Vagina (tissue), 2 donors: ENCODE measurements at places on chromosomes 13 and 19. TPM values are rescaled to one million over a fixed set of nuclear protein-coding genes. Genes with fewer than 3 reads are reported as not detected.
A peak's percentile ranks its signal among the peaks of the same experiment; 100 is the strongest.

GRCh38 chr19:9883231-9883758 is 48.2 kb downstream of the PIN1 start:
- no peak for DNase-seq

GRCh38 chr13:65724226-65724625 is 1505.9 kb downstream of the PCDH9 start:
- no peak for DNase-seq

Gene USF2
- 95.5 TPM for total RNA-seq

Gene FARP1
- total RNA-seq = 17.7 TPM

DNA sequence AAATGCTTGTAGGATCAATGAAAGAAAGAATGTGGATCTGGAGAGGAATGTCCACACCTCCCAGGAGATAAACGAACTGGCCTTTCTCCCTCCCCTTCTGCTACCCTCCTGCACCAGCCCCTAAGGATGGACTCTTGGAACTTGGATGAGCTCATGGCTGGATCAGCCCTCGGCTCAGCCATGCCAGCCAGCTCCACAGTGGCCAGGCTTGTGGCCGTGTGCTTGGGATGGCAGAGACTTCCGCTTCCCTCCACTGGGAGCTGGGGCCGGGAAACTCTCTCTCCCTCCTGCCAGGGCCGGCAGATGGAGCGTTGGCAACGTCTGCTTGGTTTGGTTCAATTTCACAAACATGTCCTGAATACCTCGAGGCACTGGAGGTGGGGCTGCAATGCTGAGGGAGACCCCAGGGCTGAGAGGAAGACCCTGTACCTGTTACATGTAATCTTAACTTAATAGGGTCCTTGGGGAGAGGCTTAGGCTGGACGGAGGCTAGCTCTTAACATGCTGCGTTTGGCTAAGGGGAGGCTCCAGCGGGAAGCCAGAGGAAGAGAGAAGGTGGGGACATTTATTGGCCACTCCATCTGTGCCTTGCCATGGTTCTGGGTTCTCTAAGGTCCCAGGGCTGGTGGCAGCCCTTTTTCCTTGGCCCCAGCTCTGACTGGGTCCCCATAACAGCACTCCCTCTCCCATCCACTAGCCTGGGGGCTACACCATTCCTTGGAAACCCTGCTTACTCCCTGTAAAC is 152.5 kb downstream of the IER2 start:
- DNase-seq = no peak

GRCh38 chr13:26037302-26037701 is 14.5 kb downstream of the SHISA2 start:
- peak; percentile 40 for DNase-seq

Gene SOHLH2
- not detected for total RNA-seq

DNA sequence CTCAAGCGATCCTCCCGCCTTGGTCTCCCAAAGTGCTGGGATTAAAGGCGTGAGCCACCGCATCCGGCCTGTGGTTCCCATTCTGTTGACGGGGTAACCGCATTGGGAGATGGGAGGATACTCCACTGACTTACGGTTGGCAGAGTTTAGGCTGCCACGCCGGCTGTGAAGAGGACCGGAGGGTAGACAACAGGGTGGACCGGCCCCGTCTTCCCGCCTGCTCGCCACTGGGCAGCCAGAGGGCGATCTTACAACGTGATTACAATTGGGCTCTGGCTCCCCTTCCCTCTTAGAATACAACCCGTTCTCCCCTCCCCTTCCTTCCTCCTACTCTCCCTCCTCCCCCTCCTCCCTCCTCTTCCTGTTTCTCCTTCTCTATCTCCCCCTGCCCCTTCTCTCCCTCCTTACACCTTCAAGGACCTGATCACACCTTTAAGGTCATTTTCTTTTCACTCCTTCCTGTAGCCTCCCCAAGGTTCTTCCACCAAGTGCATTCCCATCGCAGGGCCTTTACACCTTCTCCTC is 957 bp upstream of the CCDC194 start:
- DNase-seq = no peak

Gene FGF22
- not detected for total RNA-seq

Gene TIMM50
- total RNA-seq = 65.3 TPM

GRCh38 chr13:46668302-46668720 is 115.3 kb downstream of the LRCH1 start:
- no peak for DNase-seq

- DNase-seq = no peak
Measured at GRCh38 chr13:95858286-95859075, 181.5 kb downstream of the DNAJC3 start.

Gene DMKN
- 237 TPM for total RNA-seq

GRCh38 chr19:56942756-56943155 is 102.2 kb upstream of the PEG3 start:
- DNase-seq = no peak

GRCh38 chr13:21522847-21523246 is 63.7 kb upstream of the ZDHHC20 start:
- no peak for DNase-seq

Gene ZNF700
- total RNA-seq = 14.7 TPM

DNA sequence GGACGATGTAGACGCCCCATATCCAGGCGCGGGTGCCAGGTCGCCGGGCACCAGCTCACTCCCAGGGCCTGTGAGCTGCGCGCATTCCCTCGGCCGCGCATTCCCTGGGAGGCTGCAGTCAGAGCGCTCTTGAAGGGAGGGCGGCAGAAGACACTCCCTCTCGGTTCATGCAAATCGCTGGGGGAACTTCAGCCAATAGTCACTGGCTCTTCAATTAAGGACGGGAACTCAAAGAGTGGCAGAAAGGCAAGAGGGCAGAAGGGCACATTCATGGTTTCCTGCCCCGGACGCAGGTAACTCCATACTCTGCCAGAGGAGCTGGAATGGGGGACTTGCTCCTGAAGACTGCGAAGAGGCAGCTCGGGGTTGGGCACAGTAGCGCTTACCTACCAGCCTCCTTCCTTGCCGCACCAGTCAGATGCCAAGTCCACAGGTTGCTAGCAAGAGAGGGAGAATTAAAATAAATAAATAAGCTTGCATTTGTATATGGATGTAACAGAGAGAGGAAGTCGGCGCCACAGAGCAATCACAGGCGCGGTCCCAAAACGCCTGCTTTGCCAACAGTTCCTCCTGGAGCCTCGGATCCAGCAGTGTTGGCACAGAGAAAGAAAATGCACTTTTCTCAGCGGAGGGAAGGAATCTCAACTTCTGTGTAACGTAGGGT is 459 bp downstream of the PCDH20 start:
- DNase-seq = no peak

Gene WASF3
- total RNA-seq = 20.4 TPM

- DNase-seq = no peak
Measured at GRCh38 chr19:14342809-14343208, 38.4 kb upstream of the ADGRE5 start.

DNA sequence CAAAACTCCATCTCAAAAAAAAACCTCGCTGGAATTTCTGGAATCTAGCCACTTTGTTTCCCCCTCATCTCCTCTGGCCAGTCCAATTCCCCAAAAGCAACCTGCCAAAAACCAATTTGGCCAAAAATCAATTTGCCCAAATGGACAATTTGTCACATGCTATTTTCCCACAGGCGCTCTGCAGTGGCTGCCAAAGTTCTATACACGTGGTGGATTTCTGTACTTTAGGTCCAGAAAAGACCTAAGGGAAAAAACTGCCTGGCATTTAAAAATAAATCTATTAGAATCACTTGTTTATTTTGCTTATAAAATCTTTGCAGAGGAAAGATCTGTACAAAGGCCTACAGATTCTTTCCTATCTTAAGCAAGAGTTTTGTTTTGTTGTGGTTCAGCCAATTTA is 79.4 kb downstream of the MAP4K1 start:
- DNase-seq = no peak

DNA sequence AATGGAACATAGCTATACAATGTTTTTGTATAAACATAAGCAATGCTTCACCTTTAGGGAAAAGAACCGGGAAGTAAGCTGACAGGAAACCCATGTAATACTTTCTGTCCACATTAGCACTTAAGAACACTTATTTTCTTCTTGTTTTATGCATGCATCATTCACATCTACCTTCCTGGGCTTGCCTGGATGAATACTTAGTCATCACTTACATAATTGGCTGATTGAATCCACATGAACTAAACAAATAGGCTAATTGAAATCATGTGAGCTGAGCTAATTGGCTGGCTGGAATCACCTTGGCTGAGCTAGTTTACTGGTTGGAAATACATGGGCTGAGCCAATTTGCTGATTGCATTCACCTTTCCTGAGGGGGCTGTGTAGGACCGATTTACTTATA is 78.8 kb downstream of the ZNF726 start:
- DNase-seq = no peak

- no peak for DNase-seq
Measured at GRCh38 chr19:13942023-13942684, 3.9 kb upstream of the PODNL1 start.

Gene PLIN5
- 8.8 TPM for total RNA-seq

- DNase-seq = no peak
Measured at GRCh38 chr19:43735957-43736356, 18.8 kb downstream of the SMG9 start.

DNA sequence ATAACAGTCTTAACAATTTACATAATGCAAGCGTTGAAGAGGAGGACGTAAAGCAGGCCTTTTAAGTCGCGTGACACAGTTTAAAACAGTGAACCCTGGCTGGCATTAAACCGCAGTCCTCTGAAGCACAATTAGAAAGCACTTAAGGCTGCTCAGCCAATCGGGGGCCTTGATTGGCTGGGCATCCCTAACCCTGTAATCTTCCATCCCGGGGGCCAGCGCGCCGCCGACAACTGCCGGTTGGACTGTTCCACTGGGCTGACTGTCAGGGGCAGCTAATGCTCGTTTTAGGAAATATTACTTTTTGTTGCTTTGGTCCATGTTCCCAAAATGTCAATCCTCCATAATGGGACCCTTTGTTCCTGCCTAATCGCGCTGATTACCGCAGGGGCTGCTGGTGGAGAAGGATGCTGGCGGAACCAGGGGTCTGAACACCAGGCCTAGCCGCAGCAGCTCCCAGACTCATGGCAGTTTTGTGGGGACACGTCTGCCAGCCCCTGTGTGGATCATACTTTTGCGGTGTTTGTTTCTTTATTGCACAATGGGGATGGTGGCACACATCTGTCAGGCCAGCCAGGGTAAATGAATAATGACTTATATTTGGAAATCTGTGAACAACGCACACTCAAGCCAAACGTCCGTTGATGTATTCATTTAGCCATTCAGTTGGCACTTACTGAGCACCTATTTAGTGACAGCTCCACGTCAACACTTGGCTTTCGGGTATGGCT is 127.1 kb upstream of the SPACA7 start:
- peak; percentile 32 for DNase-seq

GRCh38 chr13:48710160-48710559 is 56.4 kb downstream of the CYSLTR2 start:
- DNase-seq = no peak

DNA sequence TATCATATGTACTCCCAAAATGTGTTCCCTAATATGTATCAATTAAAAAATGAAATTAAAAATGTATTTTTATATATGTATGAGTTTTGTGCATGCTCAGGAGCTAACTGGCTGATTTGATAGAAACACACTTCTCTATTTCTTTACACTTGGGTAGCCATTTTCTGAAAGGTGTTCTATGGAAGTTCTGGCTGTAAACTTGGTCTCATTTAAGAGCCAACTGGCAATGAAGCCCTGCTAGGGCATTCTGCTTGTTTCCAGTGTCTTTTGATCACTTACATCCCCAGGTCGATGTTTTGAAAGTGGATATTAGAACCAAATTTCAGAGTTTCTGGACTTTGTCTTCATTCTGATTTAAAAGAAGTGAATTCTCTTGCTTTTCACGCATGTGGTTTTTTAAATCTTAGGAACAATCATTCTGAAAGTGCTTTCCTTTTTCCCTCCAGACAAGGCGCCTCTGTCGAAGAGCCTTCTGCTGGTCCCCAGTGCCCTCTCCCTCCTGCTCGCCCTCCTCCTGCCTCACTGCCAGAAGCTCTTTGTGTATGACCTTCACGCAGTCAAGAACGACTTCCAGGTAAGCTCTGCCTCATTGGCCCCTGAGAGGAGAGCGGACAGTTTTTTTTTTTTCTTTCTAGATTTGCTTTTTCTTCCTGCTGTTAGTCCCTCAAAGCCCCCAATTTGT is 20.1 kb downstream of the GPR18 start:
- DNase-seq = no peak

GRCh38 chr13:25468325-25469168 is 96.8 kb downstream of the ATP8A2 start:
- DNase-seq = no peak

DNA sequence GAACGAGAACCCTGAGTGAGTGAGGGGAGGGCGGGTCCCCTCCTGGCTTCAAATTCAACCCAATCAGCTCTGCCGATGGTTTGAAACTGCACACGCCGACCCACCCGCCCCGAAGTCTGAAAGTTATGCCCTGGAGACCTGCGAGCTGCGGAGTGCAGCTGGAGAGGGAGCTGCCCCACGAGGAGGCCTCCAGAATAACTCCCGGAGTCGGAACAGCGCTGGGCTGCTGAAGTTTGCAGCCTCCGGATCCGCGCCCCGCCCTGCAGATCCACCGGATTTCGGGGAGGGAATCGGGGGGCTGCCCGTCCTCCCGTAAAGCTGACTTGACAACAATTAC is 7.0 kb downstream of the POU4F1 start:
- DNase-seq = no peak

DNA sequence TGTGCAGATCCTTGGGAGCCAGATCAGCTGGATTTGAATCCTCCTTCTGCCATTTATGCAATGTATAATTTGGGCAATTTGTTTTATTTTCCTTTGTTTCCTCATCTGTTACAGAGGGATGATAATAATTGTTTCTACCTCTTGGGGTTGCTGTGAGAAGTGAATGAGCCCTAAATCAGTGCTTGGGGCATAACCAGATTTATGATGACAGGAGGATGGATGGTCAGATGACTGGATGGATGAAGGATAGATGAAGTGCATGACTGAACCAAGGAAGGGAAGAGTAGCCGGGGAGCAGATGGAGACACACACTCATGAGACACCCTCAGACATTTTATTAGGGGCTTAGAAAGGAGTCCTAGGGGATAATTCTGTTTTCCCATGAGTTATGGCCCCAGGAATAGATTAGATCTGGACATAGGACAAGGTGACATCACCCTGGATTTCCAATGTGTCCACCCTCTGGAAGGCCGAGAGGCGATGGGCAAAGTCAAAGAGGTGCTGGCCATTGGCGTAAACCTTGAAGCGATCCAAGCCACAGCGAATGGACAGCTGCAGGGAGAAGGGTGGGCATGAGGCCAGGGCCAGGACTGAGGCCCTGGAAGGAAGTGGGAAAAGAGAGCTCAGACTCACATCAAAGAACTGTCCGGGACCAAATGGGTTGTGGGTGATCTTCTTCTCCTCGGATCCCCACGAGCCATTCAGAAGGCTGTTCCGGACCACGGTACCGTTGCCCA is 11.2 kb downstream of the LGALS4 start:
- no peak for DNase-seq

DNA sequence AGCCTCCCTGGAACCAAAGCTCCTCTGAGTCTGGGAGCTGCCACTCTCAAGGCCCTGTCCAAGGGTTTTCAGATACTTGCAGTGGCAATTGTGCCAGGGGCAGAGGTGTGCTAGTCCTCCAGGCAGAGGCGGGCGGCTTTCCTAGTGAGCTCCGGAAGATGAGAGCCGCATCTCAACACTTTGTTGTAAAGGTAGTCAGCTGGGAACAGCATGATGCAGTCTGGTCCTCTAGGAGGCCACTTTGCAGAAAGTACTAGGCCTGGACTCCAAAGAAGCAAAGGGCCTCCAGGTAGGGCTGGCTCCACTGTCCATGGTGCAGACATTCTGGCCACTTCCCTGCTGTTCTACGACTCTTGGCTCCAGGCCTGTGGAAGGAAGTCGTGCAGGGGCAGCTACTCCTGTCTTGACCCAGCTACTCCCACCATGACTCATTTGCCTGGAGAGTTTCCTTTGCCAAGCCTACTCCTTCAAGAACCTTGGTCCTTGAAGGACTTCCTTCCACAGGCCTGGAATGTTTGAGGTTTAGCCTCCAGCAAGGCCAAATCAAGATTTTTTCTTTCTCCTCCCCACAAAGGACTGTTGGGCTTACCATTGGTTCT is 9.9 kb upstream of the ZNF536 start:
- DNase-seq = no peak
